ENCODE measurements at places on chromosomes 12 and 14.

- no peak for DNase-seq
Measured at GRCh38 chr12:122100568-122100967, 22.0 kb downstream of the MLXIP start.

GRCh38 chr12:87661786-87662377, 367.3 kb downstream of the C12orf50 start:
- DNase-seq = no peak

DNA sequence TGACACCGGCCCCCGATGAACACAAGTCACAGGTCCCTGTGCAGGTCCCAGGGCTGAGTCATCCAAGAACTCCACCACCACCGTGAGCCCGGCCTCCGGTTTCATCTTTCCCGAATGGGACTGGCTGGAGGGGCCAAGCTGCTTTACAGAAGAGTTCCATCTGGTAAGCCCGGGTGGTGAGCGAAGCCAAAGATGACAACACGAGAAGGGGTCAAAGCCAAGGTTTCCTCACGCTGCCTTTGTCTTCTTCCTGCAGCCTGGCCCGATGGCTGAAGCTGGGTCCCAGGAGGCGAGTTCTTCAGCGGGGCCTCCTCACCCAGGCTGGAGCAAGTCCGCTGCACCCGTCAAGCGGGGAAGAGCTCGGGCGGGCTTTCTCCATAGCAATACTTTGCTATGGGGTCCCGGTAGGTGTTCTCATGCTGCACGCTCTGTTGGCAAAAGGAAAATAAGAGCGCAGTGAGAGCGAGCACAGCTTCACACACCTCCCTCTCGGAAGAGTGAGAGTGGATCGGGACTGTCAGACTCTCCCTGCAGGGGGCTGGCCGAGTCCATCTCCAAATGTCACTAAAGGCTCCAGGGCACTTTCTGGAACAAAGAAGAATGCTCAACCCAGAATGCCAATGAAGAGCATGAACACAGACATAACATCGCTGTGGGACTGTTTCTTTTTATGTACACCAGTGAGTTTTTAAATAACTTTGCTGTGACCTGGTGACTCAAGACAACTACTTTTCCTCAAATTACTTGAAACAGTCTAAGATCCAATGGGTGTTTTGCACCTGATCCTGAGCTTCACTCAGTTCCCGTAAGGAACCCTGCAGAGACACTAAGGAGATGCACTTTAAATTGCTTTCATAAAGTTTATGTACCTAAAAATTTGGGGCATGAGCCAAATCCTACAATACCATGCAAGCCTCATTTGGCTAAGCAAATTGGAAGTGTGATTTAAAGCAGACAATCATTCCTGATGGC, 20.1 kb downstream of the SPRING1 start:
- DNase-seq = no peak

DNA sequence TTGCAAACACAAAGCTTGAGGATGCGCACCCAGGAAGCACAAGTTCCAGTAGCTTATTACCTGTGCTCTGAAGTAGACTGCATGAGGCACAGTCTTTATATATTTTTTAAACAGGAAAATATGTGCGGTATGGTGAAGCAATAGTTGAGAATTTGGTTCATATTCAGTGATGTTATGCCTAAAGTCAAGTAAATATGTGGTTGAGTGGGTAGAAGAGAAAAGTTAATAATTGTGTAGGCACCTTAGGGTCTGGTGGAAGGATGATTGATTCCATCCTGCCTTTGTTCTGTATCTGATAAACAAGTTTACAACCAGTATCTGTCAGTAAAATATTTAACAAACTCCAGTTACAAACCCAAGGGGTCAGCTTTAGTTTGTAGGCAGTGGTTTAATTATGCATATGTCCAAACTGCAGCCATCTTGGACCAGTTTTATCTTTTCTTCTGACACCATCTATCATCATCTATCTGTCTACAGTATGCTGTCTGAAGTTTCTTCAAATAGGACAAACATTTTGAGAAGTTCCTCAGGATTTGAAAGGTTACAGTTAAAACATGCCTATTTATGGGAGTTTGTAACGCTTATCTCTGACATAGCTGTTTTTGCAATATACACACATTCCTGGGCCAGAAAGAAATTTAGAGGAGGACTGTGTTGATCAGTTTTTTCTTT, 10.8 kb downstream of the SINHCAF start:
- DNase-seq = no peak

- no peak for DNase-seq
Measured at GRCh38 chr12:77834618-77835017, 3.9 kb downstream of the NAV3 start.

DNA sequence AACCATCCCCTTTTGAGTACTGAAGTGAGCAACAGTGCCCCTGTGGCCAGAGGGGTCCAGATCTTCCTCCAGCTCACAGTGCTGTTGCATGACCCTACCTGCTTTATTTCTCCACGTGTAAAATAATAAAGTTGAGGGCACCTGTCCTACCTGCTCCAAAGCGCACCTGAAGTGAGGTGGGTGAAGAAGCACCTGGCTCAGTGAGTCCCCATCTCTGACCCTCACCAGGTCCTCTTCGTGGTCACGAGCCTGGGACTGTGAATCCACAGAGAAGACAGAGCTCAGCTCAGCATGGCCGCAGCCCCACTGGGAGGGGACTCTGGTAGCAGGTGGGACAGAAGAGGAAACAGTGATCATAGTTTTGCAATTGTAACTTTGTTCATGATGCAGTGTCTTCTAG, 976.7 kb upstream of the TMEM132C start:
- no peak for DNase-seq

GRCh38 chr14:45238988-45239387, 14.0 kb downstream of the MIS18BP1 start:
- DNase-seq = no peak

DNA sequence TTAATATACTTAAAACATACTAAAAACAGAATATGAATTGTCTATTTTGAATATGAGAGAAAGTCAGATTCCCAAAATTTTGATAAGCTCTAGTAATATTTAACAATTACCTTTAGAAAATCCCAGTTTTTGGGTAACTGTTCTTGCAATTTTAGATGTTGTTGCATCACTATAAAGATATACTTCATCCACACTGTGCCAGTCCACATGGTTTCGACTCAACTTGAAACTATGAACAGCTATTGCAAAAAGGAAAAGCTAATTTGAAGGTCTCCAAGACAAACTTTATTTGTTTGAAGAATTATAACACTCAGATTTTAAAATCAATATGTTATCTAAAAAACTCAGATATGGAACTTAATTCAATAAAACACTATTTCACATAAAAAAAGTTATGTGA, 59.9 kb downstream of the DDHD1 start:
- DNase-seq = no peak

- no peak for DNase-seq
Measured at GRCh38 chr12:4292341-4293073, 18.9 kb downstream of the CCND2 start.

DNA sequence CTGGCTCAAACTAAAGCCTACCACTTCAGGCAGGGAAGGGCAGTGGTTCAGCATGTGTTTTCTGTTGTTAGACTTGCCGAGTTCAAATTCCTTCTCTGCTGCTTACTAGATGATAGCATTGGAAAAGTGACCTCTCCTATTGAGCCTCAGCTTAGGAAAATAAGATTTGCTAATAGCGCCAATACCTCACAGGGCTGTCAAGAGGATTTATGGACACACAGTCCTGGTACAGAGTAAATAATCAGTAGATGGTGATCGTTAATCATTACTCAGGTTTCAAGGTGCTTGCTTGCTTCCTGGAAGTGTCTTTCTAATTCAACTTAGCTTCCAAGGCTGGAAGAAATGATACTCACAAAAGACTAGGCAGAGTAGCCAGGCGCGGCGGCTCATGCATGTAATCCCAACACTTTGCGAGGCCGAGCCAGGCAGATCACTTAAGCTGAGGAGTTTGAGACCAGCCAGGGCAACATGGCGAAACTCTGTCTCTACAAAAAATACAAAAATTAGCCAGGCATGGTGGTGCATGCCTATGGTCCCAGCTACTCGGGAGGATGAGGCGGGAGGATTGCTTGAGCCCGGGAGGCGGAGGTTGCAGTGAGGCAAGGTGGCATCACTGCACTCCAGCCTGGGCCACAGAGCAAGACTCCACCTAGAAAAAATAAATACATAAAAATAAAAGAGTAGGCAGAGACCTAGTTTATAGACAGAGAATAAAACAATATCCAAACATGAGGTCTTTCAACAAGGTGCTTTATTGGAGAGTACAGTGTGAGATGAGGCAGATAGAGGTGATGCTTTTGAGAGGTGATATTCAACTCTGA, 6.0 kb downstream of the PLA2G1B start:
- no peak for DNase-seq

DNA sequence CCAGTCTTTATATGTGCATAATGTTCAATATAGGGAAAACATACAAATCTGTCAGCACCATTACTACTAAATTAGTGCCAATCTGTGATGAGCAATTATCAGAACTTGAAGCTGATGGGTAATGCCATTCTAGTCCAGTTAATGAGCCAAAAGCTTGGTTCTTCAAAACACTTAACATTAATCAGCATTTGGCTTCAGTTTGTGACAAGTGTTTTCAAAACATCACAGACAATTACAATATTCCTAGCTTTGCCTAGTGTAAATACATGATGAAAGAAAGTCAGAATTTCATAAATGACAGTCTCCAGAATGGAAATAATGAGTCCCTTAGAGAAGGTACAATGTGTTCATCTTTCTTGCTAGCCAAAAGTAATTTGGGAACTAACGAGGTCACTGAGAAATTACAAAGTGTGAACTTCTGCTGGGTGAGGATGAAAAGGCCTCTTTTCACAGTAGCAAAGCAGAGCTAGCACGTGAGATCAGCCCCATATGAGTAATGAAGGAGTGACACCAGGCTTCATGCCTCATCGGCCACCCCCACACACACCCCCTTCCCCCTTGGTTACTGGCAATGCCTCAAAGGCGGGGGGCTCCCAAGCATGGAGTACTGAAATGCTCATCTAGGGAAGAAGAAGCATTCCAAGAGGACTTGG, 180.6 kb upstream of the EEA1 start:
- DNase-seq = no peak

- DNase-seq = no peak
Measured at GRCh38 chr12:25884920-25885234, 73.6 kb upstream of the RASSF8 start.

DNA sequence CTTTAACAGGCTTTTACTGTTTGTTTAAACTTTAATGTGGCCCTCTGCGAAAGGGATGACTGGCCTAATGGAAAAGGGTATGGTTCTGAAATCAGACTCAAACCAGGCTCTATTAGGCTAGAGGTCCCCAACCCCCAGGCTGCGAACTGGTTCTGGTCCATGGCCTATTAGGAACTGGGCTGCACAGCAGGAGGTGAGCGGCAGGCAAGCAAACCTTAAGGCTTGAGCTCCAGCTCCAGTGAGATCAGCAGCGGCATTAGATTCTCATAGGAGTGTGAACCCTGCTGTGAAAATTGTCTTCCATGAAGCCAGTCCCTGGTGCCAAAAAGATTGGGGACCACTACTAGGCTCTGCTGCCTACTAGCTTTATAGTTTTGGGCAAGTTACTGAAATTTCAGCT, 11.1 kb downstream of the GALNT4 start:
- DNase-seq = no peak

- DNase-seq = no peak
Measured at GRCh38 chr12:108853426-108853825, 4.0 kb downstream of the SSH1 start.

DNA sequence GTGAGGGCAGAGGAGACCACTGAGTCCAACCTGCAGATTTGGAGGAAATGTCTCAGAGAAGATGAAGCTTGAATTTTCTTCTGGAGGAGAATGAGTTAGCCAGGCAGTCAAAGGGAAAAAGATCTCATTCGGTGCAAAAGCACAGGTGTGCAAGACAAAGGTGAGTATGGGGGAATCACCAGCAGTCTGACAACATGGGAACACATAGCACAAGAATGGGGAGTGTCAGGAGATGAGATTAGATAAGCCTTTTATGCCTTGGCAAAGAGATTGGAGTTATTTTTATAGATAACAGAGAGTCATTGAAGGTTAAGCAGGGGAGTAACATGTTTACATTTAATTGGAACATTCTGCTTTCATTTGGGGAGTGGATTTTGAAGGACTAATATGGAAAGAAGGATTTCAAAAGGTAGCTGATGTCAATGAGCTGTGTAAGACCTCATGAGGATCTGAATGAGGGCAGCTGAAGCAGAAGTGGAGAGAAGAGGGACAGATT, 171.3 kb upstream of the NTF3 start:
- DNase-seq = no peak

GRCh38 chr12:64923536-64923935, 99.1 kb downstream of the TBC1D30 start:
- no peak for DNase-seq

GRCh38 chr14:105192866-105193731, 12.0 kb upstream of the NUDT14 start:
- no peak for DNase-seq

- DNase-seq = no peak
Measured at GRCh38 chr14:64137657-64138290, 156.4 kb downstream of the ESR2 start.

GRCh38 chr12:85018098-85018497, 18.0 kb downstream of the TSPAN19 start:
- DNase-seq = no peak

DNA sequence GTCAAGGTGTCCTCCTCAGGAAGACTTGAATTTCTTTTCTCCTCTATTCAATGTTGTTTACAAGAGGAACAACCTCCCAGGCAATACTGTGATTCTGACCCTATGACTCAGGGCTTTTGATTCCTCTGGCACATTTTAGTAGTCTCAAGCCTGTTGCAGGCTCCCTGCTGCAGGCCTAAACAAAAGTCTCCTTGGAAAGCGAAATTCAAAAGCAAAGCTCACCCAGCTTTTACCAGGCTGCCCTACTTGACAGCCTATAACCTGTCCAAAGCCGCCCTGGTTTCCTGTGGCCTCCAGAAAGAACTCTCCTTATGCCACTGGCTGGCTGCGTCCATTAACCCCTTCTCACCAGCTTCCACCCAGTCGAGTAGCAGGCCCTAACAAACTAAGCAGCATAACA, 11.6 kb downstream of the FGD6 start:
- no peak for DNase-seq

- no peak for DNase-seq
Measured at GRCh38 chr14:53683229-53683628, 273.4 kb downstream of the BMP4 start.

GRCh38 chr12:78018939-78019338, 188.2 kb downstream of the NAV3 start:
- DNase-seq = no peak

GRCh38 chr12:49030119-49030518, 11.5 kb upstream of the PRKAG1 start:
- DNase-seq = no peak

- DNase-seq = no peak
Measured at GRCh38 chr12:6735448-6736191, 11.8 kb downstream of the COPS7A start.

GRCh38 chr14:101876555-101876938, 87.8 kb upstream of the DYNC1H1 start:
- no peak for DNase-seq

DNA sequence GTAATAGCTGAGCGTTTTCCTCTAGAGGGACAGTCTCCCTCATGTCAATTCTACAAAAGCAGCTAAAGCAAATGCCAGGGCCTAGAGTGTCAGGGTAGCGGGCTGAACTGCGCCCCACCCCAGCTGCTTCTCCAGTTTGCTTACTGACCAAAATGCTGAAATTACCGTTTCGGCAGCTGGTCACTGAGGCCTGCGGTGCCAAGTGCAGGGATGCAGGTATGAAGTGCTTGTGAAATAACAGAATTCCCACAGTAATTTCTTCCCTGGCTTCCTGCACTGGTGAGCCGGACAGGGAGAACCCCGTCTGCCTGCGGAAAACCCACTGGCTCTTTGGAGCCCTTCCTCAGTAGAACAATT, 19.1 kb downstream of the PSMC1 start:
- DNase-seq = no peak

Data from cortex of kidney (tissue), 1 donor.